ENCODE measurements at places on chromosomes 3 and 15.

- DNase-seq: no peak
These were observed 48.8 kb upstream of the TOP2B start for GRCh38 chr3:25713341-25713985.

DNA sequence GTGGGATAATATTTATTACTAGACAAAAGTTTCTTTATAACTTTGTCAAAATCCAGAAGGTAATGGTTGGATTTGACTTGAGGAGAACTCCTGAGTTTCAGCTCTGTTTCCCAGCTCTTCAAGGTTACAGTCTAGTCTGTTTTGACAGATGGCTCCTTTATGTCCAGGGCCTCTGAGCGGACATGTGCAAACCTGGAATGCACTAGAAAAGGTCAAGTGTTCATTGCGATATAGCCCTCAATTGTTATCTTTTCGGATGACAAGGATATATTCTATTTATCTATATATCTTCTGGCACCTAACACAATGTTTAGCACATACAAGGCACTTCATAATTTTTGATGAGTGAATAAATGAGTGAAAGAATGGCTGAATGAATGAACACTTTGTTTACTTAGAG, 513.2 kb upstream of the GOLIM4 start:
- DNase-seq: no peak

GRCh38 chr3:39272191-39272590, 7.6 kb downstream of the CX3CR1 start:
- no peak for DNase-seq

DNA sequence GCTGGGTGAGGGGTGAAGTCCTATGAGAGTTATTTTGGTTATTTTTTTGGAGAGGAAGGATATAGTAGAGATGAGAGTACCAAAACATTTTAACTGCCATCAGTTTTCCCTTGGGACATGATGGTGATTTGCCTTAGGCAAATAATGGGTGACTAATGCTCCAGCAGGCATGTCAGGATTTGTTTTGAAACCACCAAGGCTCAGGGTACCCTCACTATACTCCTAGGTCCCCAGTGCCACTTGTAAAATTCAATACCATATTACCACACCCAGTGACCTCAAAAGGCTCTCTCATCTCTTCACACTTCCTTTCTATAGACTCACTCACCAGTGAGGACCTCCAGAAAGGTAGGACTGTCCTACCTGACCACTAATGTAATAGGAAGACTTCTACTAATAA, 83.6 kb downstream of the WDR72 start:
- DNase-seq: no peak
